ENCODE measurements at places on chromosomes 3 and 15.

GRCh38 chr3:121545049-121545573 is 677 bp downstream of the POLQ start:
- no peak for DNase-seq

DNA sequence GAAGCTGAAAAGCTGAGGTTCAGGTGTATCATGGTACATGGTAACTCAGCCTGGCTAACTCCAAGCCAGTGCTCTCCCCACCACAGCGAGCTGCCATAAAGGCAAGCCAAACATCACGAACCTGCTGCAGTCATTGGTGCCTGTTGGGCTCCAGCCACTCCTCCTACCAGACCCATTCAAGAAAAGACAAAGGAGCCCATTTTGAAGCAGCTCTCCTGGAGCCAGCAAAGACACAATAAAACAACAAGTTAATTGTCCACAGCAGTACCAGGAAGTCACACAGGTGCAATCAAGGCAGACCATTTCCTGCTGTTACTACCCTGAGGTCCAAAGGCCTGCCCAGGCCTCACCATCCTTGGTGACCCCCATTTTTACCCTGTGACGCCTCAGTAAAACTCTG is 77.6 kb downstream of the DAPK2 start:
- DNase-seq, result no peak

- DNase-seq, result no peak
Measured at GRCh38 chr3:103991461-103992115, 1375.1 kb upstream of the ALCAM start.

GRCh38 chr3:46206282-46207015 is 1.7 kb downstream of the CCR1 start:
- no peak for DNase-seq

All from cortex of kidney (tissue), 1 donor.